ENCODE measurements at places on chromosomes 3 and 15.

DNA sequence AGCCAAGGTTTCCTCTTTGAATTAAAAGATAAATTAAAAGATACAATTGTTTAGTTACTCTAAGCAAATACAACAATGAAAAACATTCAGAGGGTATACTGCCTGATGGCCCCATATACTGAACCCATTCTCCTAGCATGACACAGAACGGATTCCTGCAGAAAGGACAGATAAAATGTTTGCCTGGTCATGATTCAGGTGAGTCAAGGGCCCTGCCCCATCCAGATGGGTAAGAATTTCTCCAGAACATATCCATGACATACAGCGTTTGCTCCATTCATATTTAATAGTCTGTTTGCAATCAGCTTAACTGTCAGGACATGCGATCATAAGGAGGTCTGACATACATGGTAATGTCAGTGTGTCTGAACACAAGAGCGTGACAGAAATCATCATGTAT is 8.6 kb downstream of the TMEM41A start:
- DNase-seq, result no peak

DNA sequence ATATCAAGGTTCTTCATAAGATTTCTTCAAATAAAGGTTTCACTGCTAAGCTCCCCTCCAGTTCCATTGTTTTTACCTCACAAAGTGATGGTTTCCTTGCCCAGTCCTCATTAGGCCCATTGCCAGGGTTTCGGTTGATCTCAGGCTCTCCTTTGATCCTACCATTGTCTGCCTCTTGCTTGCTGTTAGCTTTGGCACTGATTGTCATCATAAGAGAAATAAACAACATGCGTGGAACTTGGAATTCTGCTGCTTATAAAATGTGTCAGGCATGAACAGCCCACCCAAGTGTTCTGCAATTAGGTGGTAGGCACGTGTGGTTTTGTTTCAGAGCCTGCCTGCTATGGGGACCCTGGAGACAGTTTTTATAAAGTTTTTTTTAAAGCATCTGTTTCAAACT is 107.6 kb upstream of the BFSP2 start:
- DNase-seq, result no peak

- no peak for DNase-seq
Measured at GRCh38 chr3:161031134-161031533, 74.0 kb downstream of the B3GALNT1 start.

DNA sequence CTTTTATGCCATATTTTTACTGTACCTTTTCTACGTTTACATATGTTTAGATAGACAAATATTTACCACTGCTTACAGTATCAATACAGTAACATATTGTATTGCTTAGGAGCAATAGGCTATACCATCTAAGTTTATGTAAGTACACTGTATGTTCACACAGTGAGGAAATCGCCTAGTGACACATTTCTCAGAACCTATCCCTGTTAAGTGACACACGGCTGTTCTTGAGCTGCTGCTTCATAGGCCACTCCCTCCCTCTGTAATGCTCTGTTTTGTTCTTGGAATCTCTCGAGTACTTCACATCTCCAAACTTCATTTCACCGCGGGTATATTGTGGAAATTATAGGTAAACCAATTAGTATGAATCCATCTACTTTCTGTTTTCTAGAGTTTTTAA is 13.4 kb upstream of the SELENOT start:
- DNase-seq, result no peak

DNA sequence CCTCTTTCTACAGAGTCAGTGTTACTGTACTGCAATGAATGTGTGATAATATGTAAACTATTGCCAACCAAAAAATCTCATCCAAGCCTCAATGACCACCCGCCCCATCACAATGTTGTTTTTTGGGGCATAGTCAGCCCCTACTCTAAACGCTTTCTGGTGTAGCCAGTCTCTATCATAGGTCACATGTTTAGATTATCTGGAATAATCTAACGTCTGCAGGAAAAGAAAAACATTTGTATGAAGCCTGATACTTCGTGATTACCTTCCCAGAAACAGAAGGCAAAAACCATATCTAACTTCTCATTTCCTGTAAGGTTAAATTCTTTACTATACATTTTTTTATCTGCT is 1331.8 kb upstream of the GBE1 start:
- no peak for DNase-seq

DNA sequence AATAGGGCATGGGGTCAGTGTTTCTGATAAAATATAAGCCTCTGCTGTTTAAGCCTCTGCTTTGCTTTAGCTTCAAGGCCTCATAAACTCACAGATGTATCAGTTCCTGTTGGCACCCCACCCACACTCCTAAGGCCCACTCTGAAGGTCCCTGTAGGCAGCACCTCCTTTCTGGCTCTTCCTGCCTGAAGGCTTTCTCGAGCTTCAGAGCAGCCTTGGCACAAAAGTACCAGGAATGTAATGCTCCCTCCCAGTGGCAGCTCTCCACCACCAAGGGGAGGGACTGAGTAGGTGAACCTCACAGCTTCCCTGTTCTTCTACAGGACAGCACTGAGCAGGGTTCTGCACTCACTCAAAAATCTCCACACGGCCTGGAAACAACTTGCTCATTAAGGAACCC is 102.2 kb downstream of the ABHD5 start:
- no peak for DNase-seq

DNA sequence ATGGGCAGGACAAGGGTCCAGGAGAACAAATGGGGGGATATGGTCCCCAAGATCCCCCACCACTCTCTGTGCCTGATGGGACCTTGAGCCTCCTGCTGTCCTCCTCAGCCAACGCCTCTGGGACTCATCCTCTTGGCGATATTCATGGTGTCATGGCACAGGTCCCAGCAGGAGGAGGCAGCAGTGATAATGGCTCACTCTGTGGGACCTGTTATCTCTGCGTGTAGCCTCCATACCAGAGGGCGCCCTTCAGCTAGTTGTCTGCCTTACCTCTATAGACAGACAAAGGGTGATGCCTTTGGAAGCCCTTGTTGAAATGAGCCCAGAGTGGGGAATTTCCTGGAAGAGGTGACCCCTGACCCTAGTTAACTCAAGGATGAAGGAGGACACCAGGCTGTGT is 7.4 kb downstream of the ZBTB47 start:
- no peak for DNase-seq

- DNase-seq, result no peak
Measured at GRCh38 chr3:46102059-46102779, 74.9 kb upstream of the XCR1 start.

- peak; percentile 42 for DNase-seq
Measured at GRCh38 chr15:73081321-73081958, 29.2 kb downstream of the NEO1 start.

GRCh38 chr3:113844622-113845222 is 6.1 kb downstream of the GRAMD1C start:
- DNase-seq, result no peak

GRCh38 chr3:45365060-45365459 is 23.3 kb upstream of the LARS2 start:
- no peak for DNase-seq

GRCh38 chr3:175476489-175476888 is 617.4 kb downstream of the NAALADL2 start:
- DNase-seq, result no peak

DNA sequence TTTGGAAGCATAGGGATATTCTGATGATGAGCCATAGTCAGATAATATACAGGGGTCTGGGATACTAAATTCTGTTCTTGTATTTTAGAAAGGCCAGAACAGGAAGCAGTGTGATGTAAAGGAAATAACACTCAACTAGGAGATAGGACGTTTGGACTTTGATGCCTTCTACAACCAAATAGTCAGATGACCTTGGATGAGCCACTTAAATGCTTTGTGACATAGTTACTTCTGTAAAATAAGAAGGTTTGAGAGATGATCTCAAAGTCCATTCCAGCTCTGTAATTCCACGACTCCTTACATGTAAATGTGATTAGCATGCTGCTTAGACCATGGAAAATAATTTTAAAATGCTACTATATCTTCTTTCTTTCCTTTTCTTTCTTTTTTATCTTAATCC is 29.5 kb upstream of the CCDC54 start:
- no peak for DNase-seq

GRCh38 chr15:45253330-45253729 is 1.3 kb downstream of the SLC28A2 start:
- DNase-seq, result no peak

- DNase-seq, result peak; percentile 4
Measured at GRCh38 chr3:17431004-17431403, 311.4 kb downstream of the TBC1D5 start.

DNA sequence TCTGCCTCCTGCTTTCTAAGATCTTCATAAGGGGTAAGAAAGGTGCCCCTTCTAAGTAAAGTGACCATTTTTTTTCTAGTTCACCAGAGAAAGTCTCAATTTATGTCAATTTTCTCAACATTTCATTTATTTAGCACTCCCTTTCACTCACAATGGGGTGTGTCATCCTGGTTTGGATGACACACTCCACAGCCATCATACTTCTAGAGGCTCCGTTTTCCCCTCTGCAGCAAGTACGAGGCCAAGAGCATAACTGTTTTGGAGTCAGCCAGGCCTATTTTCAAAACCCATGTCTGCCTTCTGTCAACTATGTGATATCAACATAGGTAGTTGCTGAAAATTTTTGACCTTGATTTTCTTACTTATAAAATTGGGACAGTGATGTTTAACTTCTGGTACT is 703.2 kb downstream of the NLGN1 start:
- no peak for DNase-seq

DNA sequence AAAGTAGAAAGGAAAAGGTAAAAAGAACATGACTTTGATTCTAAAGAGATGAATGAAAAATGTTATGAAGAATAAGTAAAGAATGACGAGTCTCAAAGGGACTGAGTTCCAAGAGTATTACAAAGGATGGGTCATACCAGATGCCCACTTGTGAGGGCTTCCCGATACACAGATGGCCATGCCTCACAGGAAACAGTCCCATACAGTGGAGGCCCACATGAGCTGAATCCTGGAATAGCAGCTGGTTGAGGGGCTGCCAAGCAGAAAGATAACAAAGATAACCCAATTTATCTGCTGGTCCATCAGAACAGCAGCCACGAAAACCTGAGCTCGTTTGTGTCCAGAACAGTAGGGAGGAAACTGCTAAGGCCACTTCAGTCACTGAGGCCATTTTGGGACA is 3.7 kb downstream of the SSR3 start:
- peak; percentile 79 for DNase-seq

GRCh38 chr3:168558728-168559411 is 463.1 kb upstream of the GOLIM4 start:
- DNase-seq, result no peak

DNA sequence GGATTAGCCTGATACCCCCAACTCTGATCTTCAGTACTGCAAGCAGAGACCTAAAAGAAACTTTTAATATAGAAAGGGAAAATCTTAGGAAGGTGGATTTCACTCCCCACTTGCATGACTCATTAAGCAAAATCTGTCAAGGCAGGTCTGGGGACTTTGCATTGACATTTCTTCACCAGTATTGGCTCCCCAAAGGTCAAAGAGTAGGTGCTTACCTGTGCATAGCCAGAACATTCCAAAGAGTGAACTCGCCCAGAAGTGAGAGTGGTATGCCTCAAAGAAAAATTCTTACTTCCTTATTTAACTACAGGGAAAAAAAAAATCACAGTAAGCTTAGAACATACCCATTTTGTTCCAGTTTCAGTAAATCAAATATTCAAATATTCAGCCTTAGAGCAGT is 140.9 kb upstream of the TP63 start:
- no peak for DNase-seq

DNA sequence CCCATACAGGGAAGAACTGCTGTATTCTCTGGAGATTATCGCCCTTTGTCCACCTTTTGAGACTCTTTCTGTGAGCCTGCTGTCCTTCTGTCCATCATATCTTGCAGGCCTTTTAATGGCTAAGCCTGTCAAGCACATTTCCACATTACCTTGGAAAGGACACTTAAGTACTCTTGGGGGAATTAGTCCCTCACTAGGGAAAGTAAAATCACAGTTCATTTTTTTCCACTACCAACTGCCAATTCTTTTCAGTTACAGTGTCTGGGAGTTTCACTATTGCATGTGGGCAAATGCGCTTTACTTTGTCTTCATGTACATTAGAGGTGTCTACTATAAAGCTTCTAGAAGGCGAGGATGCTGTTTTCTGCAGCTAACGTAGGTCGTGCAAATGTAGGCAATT is 242.1 kb downstream of the NSUN3 start:
- no peak for DNase-seq

DNA sequence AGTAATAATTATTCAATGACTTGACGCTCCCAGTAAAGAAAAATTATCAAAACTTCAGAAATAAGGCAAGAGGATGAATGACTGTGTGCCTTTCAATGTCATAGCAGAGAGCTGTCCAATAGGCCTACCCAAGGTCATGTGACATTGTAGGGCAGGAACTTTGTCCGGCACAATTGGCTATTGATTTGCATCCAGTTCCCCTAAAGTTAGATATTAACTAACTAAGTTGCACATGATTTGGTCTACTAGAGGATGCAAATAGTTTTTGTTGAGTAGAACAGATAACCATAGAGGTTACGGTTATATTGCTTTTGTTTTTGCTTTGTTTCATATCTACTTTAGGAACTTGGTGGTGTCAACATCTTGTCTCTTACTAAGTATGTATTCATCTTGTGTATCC is 127.9 kb upstream of the PFN2 start:
- DNase-seq, result no peak

GRCh38 chr3:4615750-4616149 is 122.6 kb downstream of the ITPR1 start:
- DNase-seq, result no peak

All from HS-27A (cell line).